Glomerular endothelial cell (primary cell): ENCODE measurements at places on chromosomes 16 and 17. TPM values are rescaled to one million over a fixed set of nuclear protein-coding genes. Genes with fewer than 3 reads are reported as not detected.

GRCh38 chr17:17535957-17536356 lies 39.8 kb upstream of the RASD1 start:
- no peak for DNase-seq

DNA sequence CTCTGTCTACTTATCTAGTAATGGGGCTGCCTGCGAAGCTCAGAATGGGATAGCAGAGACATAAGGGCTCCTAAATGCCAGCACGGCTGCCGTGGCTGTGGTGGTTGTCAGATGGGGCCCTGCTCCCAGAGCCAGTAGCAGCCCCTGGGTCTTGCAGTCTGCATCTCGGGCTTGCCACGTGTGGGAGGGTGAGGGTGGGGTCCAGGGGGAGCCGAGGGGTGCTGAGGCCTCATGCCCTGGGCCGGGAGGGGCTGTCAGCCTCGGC lies 88.8 kb upstream of the GSE1 start:
- DNase-seq = no peak

DNA sequence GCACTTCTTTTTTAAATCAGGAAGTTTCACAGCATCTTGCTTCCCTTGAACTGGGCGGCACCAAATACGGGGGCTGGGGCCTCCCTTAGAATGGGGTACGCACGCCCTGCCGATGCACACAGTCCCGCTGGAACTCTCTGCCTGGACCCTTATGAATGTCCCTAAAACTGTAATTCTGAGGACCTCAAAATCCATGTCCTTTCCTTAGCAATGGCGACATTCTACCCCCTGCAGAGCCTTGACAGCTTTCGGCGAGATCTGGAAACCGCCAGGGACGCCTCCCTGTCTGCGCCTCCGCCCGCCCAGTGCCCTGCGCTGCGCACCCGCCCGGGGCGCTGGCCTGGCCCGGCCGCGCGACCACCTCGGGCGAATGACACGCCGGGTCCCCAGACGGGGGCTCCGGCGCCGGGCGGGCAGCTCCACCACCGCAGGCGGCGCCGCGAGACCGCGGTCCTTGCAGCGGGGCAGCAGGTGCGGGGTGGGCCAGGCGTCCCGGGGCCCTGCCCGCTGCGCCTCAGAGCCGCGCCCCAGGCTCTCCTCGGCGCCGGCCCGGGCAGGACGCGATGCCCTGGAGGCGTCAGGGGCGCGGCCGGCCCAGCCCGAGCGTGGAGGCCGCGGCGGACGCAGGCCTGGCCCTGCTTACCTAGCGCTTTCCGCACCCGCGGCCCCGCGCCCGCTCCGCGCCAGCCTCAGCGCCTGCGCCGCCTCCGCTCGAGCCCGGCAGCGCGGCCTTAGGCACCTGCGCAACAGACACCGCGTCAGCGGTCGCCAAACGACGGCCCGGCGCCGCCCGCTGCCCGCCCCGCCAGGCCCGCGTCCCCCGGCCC lies 548 bp downstream of the HAGH start:
- no peak for DNase-seq

The TNFRSF17 gene
- total RNA-seq = not detected in 2 replicates

The AURKB gene
- total RNA-seq = 9.3 and 24.8 TPM in 2 replicates

- no peak for DNase-seq
Observed at GRCh38 chr16:72905581-72905980, 142.3 kb downstream of the ZFHX3 start.

- no peak for DNase-seq
Observed at GRCh38 chr16:4500272-4500671, 24.1 kb downstream of the HMOX2 start.

The RDM1 gene
- total RNA-seq = 0.47 TPM in 1 of 2 replicates, not detected in the other

GRCh38 chr17:29256735-29257466 lies 10.2 kb downstream of the CRYBA1 start:
- DNase-seq = no peak

DNA sequence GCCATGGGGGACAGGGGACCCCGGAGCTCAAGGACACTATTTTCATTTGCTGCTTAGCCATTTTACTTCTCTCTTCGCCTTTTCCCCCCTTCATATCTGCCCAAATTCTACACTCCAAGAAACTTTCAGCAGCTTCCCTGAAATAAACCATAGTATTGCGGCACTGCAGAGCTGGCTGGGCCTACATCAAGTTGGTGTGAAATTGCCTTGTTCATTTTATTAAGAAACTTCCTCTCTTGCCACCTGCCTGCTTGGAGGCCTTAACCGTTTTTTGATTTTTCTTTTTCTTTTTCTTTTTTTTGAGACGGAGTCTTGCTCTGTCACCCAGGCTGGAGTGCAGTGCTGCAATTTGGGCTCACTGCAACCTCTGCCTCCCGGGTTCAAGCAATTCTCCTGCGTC lies 7.4 kb upstream of the CPNE2 start:
- DNase-seq = no peak

The STH gene
- not detected in 2 replicates for total RNA-seq
